Vagina (tissue), 2 donors: ENCODE measurements at places on chromosomes 4 and X. TPM values are rescaled to one million over a fixed set of nuclear protein-coding genes. Genes with fewer than 3 reads are reported as not detected.

DNA sequence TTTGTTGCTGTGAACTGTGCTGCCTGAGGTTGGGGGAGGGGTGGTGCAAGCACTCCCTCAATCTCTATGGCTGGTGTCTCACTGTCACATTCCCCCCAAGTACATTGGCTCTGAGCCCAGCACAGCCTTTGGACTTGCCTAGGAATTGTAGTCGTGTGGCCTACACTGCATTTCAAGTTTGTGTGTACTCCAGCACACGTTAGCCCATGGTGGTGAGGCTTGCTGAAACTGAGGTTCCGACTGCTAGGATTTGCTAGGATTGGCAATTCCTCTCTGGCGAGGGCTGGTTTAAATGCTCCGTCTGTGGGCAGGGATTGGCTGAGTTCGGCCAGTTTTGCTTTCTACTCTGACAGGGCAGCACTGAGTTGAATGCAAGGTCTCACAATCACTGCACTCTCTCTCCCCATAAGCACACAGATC lies 121.7 kb upstream of the CXXC4 start:
- H3K36me3 ChIP-seq, result no peaks in the 10 kb centered on the region
- no peak overlapping the region for H3K4me3 ChIP-seq
- no peaks in the 10 kb centered on the region for H3K27me3 ChIP-seq
- no peaks in the 10 kb centered on the region for H3K4me1 ChIP-seq
- no peak for DNase-seq
- H3K27ac ChIP-seq, result no peak overlapping the region

GRCh38 chr4:167873496-167873895 lies 218.8 kb upstream of the ANXA10 start:
- H3K4me3 ChIP-seq, result no peak overlapping the region
- no peaks in the 10 kb centered on the region for H3K4me1 ChIP-seq
- DNase-seq, result no peak
- H3K36me3 ChIP-seq, result no peaks in the 10 kb centered on the region

- H3K4me3 ChIP-seq, result no peak overlapping the region
- no peaks in the 10 kb centered on the region for H3K36me3 ChIP-seq
- H3K27me3 ChIP-seq, result no peaks in the 10 kb centered on the region
- no peak overlapping the region for H3K27ac ChIP-seq
- no peaks in the 10 kb centered on the region for H3K4me1 ChIP-seq
These were observed 192.5 kb downstream of the ASMT start for GRCh38 chrX:1807301-1807731.

DNA sequence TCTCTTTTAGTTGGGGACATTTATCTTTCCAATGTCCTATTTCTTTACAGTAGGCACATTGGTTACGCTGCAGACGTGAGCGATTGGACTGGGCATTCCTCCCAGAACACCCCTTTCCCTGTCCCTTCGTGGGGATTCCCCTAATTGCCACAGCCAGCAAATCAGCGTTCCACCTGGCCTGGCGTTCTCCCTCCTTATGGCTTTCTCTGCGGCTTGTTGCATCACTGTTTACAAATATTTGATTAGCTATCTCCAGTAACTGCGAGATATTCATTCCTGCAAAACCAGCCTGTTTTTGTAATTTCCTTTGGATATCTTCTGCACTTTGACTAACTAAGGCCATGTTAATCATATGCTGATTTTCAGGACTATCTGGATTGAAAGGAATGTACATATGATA lies 202.5 kb upstream of the KLF8 start:
- H3K36me3 ChIP-seq, result no peaks in the 10 kb centered on the region
- H3K27ac ChIP-seq, result no peak overlapping the region
- DNase-seq, result no peak
- H3K27me3 ChIP-seq, result no peaks in the 10 kb centered on the region
- no peaks in the 10 kb centered on the region for H3K4me1 ChIP-seq

GRCh38 chr4:6115746-6116586 lies 84.4 kb downstream of the JAKMIP1 start:
- no peaks in the 10 kb centered on the region for H3K27me3 ChIP-seq
- H3K36me3 ChIP-seq, result no peaks in the 10 kb centered on the region
- no peak overlapping the region for H3K27ac ChIP-seq
- no peak overlapping the region for H3K4me3 ChIP-seq
- no peaks in the 10 kb centered on the region for H3K4me1 ChIP-seq

The NXF2B gene
- total RNA-seq, result not detected

The HMX1 gene
- not detected for total RNA-seq

The CXXC4 gene
- 0.74 TPM for total RNA-seq

DNA sequence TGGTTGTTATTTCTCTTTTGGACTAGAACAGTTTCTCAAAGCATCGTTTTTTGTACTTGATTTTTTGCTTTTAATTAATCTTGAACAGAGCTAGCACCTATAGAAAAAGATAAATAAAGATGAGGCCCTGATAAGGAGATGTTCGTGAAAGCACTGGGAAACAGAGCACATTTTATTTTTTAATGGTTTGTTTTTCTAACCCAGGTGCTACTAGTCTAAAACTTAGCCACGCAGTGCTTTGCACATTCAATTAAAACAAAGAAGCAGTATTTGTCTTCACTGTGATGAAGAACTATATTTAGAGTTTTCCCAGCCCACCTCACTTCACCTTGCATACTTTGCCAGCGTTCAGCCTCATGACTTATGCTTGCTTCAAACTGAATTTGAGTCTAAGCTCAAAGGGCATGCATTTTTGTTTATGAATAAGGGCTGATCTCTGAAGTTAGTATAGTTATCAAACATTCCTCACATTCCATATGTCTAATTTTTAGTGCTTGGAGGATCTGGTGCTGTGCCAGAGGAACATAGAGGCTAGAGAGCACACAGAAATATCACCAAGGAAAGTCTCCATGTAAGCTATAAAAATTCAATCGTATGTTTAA lies 76.7 kb downstream of the WWC2 start:
- H3K4me1 ChIP-seq, result peaks cover 17% of the 10 kb centered on the region
- H3K4me3 ChIP-seq, result no peak overlapping the region
- H3K27ac ChIP-seq, result no peak overlapping the region
- no peak for DNase-seq
- H3K36me3 ChIP-seq, result no peaks in the 10 kb centered on the region
- H3K27me3 ChIP-seq, result no peaks in the 10 kb centered on the region

GRCh38 chr4:162011089-162011488 lies 152.7 kb downstream of the FSTL5 start:
- no peak overlapping the region for H3K27ac ChIP-seq
- H3K4me1 ChIP-seq, result no peaks in the 10 kb centered on the region
- no peaks in the 10 kb centered on the region for H3K36me3 ChIP-seq

DNA sequence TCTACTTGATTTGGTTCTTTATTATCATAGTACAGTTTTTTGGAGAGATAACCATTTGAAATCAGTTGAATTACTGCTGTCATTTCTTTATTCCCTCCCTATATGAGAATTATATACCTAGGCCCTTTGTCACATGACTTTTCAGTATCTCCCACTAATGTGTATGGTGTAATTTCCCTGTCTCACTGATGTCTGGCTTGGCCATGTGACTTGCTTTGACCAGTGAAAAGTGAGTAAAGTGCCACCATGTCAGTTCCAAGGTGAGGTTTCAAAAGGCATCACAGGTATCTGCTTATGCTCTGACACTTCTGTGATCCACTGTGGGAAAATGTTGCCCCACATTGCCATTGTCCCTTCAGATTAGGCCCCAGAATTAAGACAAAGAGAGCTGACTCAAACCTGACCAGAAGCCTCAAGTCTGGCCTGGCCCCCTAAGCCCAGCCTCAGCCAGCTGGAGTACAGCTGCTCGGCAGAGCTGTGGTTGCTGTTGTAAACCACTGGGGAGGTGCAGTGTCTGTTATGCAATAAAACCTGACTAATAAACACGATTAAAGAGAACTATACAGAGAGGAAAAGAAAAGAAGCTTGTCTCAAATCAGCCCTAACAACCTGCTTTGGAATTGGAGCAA lies 27.5 kb downstream of the SETD7 start:
- no peak for DNase-seq
- H3K27ac ChIP-seq, result peak overlapping the region; percentile 13
- no peak overlapping the region for H3K4me3 ChIP-seq
- no peaks in the 10 kb centered on the region for H3K27me3 ChIP-seq
